ENCODE measurements at places on chromosomes 13 and 19.

GRCh38 chr19:38662537-38663155, 15.2 kb downstream of the ACTN4 start:
- no peak for DNase-seq

DNA sequence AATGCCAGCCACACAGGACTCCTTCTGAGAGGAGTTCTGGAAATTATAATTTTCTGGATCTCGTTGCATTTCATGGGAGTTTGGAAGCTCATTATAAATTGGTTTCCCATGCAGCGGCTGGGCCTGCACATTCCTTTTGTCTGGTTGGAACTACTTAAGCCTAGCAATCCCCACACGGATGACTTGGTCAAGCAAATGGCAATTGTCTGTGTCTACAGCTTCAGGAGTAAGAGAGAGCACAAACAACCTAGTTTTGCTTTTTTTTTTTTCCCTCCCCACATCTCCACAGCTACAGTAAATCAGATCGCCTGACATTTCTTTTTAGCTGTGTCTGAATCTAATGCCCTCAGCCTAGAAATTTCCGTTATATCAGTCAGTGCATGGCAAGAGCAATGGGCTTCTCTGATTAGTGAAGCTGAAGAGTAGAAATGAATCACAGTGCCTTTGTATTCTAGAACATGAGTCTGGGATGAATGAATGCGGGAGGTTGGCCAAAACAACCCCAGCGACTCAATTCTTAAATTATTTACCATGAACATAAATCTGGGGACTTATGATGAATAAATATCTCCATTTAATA, 15.1 kb downstream of the PCDH8 start:
- no peak for DNase-seq

DNA sequence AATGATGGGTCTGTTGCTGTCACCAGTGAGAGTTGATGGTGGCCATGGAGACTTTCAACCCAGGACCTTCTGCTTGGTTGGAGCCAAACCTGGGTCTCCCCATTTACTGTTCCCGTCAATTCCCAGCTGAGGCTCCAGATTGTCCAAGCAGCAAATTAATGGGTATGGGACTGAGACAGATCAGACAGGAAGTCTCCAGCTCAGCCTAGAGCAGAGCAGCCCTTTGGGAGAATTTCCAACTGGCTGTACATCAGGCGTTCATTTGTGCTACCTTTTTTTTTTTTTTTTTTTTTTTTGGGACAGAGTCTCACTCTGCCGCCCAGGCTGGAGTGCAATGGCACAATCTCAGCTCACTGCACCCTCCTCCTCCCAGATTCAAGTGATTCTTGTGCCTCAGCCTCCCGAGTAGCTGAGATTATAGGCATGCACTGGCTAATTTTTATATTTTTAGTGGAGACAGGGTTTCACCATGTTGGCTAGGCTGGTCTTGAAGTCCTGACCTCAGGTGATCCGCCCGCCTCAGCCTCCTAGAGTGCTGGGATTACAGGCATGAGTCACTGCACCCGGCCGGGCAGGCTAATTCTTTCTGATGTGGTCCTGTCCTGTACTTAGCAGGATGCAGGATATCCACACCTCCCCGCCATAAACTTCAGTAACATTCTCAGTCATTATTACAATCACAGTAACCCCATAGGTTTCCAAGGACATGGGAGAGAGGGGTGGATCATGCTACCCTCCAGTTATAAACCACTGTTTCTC, 9.3 kb downstream of the MAP3K10 start:
- no peak for DNase-seq

DNA sequence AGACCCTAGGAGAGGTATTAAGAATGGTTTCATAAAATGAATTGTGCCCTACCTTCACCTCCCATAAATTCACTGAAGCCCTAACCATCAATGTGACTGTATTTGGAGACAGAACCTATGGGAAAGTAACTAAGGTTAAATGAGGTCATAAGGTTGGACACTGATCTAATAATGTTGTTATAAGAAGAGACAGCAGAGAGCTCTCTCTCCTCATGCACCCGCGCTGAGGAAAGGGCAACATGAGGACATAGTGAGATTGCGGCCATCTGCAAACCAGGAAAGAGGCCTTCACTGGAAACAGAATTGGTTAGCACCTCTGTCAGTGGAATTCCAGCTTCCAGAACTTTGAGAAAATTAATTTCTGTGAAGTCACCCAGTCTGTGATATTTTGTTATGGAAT, 1396.1 kb upstream of the MIR17HG start:
- DNase-seq = no peak

- DNase-seq = no peak
Observed at GRCh38 chr13:82257790-82258507, 1624.3 kb downstream of the SLITRK1 start.

DNA sequence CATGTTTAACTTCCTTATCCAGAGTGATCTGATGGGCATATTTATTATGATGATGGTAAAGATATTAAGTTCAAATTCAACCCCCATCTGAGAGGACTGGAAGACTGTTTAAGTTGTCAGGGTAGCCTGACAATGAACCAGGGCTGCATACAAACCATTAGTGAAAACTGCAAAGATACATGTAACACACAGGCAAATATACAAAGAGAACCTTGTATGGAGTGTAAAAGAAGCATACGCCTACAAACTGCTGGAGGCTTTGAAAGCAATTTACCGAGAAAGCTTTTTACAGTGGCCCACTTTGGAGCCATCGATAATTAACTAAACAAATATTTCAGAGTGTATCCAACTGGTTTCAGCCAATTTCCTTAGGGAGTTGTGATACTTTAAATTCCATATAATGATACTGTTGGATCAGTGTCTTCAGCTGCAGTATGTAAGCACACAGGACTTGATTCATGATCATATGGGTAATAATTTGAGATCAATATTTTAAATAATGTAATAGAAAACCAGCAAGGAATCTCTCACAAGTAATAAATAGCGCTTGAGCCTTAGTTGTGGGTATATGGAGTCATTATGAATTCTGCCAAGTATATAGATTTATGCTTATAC, 231.5 kb upstream of the SPRY2 start:
- DNase-seq = no peak

- DNase-seq = no peak
Observed at GRCh38 chr19:10408511-10409283, 5.4 kb upstream of the CDC37 start.

DNA sequence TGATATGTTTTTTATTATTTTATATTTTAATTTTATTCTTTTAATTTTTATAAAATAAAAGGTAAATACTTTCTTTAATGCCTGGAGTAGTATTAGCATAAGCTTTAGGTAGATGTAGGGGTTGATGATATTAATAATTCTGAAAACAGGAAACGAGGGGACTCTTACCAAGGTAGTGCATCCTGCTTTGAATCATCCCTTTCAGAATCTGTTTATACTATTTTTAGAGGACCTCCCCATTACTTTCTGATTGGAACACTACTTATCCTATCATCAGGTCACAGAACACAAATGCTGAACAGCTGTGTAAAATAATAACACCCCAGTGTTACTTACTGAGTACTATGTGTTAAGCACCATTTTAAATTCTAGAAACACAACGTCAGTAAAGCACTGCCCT, 27.3 kb downstream of the COG6 start:
- DNase-seq = no peak

DNA sequence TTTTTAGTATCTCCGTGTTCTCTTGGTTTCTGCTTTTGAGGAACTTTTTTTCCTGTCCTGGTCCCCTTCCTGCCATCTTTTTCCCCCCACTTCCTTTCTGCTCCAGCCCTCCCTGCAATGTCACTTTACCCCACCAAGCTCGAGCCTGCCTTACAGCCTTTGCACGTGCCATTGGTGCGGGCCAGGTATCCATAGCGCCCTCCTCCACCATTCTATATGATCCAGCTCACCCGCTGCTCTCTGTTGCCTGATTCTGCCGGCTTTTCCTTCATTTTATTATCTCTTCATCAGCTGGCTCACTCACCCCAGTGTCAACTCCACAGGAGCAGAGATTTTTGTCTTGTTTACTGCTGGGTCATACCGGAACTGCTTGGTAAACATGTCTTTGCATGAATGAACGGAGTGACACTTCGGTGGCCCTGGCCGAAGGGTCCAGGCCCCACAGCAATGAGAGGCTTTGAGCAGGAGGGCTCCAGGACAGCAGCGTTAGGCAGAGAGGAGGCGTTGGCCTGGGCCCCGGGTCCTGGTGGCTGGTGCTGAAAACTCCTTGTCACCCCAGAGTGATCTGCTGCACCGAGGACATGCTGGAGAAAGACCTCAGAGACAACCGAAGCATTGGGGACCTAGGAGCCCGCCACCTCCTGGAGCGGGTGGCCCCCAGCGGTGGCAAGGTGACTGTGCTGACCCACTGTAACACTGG, 1.2 kb downstream of the MRI1 start:
- no peak for DNase-seq

DNA sequence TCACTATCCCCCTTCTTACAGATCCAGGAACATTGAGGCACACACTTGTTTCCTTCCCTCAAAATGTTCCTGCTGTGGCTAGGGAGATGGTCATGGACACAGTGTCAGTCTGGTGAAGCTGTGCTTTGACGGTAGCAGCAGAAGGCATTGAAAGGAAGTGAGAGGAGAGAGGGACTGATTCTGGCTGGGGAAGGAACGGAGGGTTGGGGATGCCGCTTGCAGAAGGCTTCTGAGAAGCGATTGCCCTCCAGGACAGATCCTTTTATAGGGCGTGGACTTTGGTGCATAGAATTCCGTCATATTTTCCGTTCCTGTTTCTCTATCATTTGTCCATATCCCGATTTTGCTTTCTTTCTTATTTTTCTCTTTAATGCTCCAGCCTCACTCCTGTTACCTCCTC, 14.1 kb upstream of the MYH14 start:
- no peak for DNase-seq

DNA sequence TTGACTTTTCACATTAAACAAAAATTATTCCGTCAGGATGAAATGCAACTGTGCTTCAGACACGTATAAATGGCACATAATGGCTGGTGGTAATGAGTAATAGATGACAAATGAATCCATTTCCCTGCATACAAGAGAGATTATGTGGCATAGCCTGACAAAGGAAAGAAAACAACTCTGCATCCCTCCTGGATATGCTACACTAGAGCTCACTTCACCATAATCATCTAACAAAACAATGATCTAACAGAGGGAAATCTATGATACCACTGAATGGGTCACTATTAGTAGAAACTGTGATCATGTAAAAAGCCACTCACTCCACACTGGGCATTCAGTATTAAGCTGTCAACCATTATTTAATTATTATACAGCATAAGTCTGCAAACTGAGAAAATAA, 1498.4 kb downstream of the EFNB2 start:
- no peak for DNase-seq

DNA sequence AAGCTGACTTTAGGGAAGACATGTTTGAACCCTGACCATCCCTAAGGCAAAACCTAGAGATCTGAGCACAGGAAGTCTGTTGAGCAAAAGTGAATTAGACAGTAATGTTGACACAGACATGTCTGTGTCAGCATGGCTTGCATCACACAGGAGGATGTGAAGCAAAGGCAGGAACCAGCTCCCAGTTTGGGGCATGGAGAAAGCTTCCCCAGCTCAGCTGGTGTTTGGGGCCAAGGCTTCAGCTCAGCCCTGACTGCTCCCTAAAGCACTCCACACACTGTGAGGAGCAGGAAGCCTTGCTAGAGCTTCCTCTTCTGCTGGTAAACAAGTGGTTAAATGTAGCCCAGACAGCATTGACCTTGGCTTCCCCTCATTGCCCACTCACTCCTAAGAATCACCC, 153.8 kb upstream of the UBL3 start:
- no peak for DNase-seq

- DNase-seq = no peak
Observed at GRCh38 chr13:66071608-66072007, 1158.5 kb downstream of the PCDH9 start.

GRCh38 chr13:31697290-31697689, 42.0 kb upstream of the RXFP2 start:
- DNase-seq = no peak

- no peak for DNase-seq
Observed at GRCh38 chr13:74251778-74252519, 117.7 kb upstream of the KLF12 start.

GRCh38 chr19:1671716-1672037, 19.3 kb upstream of the TCF3 start:
- no peak for DNase-seq

GRCh38 chr19:49247676-49248075, 77.3 kb downstream of the SLC6A16 start:
- DNase-seq = no peak

DNA sequence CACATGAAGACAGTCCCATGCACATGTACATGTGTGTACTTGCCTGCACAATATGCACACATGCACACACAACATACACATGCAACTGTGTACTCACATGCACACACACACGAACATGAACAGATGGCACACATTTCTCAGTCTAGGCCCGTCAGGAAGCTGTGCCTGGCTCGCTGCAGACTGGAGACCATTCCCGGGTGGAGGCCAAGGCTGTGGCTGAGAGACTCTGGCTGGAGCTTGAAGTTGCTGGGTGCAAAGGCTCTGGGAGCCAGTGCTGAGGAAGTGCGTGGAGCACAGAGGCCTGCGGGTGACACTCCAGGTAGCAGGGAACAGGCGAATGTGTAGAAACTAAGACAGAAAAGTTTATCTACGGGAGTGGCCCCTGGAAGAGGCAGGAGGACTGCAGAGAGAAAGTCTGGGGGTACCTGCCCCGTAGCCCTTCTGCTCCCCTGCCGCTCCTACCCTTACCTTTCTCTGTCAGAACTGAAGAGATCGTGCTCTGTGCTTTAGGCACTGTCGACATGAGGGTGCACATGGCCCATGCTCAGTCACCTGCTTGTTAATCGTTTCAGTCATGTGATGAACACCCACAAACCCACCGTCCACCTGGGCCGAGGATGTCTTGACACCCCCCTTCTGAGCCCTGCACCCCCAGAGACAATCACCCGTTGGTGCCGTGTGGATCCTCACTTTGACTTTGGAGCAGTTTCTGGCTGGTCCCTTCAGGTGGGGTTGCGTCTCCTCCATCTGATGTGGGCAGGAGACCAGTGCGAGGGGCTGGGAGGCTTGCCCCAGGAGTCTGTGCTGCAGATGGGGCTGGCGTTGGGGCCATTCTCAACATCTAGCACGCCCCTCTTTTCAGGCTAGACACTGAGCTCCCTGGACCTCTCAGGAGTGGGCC, 69.4 kb downstream of the TEX29 start:
- DNase-seq = no peak

GRCh38 chr19:45349430-45349941, 8.9 kb downstream of the KLC3 start:
- no peak for DNase-seq

DNA sequence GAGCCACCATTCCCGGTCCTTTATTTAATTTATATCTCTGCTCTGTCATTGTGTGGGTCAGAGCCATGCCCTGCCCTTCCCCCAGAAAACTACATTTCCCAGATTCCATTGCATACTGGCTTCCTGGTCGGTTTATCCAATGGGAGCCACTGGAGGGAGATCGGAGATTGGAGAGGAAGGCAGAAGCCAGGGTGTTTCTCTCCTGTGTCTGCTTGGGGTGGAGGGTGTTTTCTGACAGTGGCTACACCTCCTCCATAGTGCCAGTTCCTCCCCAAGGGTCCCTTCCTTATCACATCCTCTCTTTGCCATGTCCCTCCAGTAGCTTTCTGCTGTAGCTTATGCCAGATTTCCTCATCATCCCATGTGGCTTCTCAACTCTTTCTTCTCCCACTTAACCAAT, 19.0 kb downstream of the OLFM2 start:
- DNase-seq = no peak

GRCh38 chr13:113457510-113457909, 4.2 kb upstream of the ADPRHL1 start:
- no peak for DNase-seq

- no peak for DNase-seq
Observed at GRCh38 chr13:34344816-34345215, 526.9 kb downstream of the RFC3 start.

GRCh38 chr19:41801792-41802211, 5.4 kb downstream of the CEACAM3 start:
- DNase-seq = no peak

GRCh38 chr19:15636026-15636425, 4.7 kb upstream of the CYP4F3 start:
- DNase-seq = no peak

All from NCI-H510A treated with DMSO at 0.1 percent for 48 hours (cell line).